ENCODE measurements at places on chromosomes 7 and 10.

DNA sequence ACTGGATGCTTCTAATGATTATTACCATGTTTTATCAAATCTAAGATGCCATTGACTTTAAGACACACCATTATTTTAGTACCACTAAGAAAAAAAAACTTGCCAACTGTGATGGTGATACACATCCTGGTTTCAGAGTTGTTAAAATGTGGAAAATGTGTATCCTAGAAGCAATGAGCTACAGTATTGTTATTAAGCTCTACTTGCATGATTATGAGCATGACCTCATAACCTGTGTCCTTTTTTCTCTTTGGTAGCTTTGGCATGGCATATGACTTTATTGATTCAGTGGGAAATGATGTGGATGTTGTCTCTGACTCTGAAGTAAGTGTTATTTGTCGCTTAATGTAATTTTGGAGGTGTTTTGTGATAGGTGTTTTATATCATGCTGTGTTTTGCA, 3.3 kb downstream of the EDRF1 start:
- no peak for DNase-seq

- no peak for DNase-seq
These were observed 196.9 kb upstream of the CNTNAP2 start for GRCh38 chr7:145919712-145920111.

- no peak for DNase-seq
These were observed 29.5 kb downstream of the SMNDC1 start for GRCh38 chr10:110275128-110275729.

GRCh38 chr7:69115788-69116187, 482.5 kb upstream of the AUTS2 start:
- DNase-seq: no peak
